ENCODE measurements at places on chromosomes 5 and 9. TPM values are rescaled to one million over a fixed set of nuclear protein-coding genes. Genes with fewer than 3 reads are reported as not detected.

The FAM221B gene
- not detected for total RNA-seq

The PTGES2 gene
- 59.4 TPM for total RNA-seq

The ANKRD34B gene
- not detected for total RNA-seq

The LRRC19 gene
- not detected for total RNA-seq

The GDNF gene
- not detected for total RNA-seq
